Uterus (tissue), 4 donors: ENCODE measurements at places on chromosomes 4 and X.

DNA sequence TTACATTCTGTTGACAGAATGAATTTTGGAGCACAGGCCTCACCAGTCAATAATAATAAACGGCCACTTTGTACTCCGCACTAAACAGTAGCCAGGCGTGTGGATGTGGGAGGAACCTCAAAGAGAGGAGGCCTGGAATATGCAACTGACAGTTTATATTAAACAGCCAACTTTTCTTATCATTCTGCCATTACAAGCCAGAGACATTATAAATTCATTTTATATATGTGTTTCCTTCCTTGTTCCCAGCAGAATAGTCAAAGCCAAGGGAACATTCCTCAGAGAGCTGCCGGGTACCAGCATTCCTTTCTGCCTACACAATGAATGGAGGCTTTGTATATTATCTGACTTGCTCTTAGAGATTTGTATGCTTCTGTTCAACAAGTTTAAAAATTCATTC lies 436.5 kb upstream of the FTHL17 start:
- H3K27ac ChIP-seq: no peak overlapping the region
- no peak for DNase-seq

GRCh38 chr4:85092536-85092935 lies 126.0 kb upstream of the WDFY3 start:
- H3K36me3 ChIP-seq: no peaks in the 10 kb centered on the region
- no peak for DNase-seq
- no peaks in the 10 kb centered on the region for H3K27me3 ChIP-seq
- no peaks in the 10 kb centered on the region for H3K4me1 ChIP-seq

DNA sequence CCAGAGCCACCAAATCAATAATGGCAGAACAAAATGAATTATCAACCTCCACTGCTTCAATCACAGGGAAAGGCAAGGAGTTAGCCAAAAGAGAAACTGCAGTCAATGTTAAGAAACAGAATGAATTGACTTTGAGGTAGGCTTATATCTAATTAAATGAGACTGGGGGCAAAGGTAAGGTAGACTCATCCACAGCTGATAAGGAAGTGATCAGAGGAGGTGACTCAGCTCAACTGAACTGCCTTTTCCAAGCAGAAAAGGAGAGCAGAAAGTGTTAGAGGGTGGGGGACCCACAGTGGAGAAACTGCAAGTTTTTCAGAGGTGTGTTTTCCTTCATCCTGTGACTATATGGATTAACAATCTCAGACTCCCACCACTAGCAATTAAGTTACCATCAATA lies 345.8 kb upstream of the PPARGC1A start:
- no peak for DNase-seq
- H3K4me3 ChIP-seq: no peak overlapping the region
- no peaks in the 10 kb centered on the region for H3K36me3 ChIP-seq
- no peak overlapping the region for H3K27ac ChIP-seq
- H3K4me1 ChIP-seq: no peaks in the 10 kb centered on the region

DNA sequence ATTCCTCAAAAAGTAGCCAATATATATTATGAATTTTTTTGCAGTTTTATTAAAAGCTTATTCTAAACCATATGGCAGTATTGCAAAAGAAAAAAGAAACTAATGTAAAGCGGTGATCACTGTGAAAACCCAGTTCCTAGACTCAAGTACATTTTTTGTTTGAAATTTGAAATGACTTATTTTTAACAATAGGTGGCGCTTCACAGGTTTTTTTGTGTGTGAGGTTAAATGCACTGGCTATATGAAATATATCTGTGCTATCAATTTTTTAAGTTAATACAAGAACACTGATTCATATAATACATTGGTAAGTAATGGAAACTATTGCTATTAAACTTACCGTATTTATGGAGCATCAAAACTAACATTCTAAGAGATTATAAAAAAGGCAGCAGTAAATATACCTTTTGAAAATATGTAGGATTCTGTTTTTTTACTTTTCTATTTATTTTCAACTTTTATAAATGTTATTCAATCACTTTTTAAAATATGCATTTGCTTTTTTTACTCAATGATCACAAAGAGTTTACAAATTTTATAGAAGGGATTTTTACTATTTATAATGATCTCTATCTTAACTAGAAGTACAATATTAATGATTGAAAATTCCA lies 5.6 kb upstream of the SPRY1 start:
- H3K36me3 ChIP-seq: no peaks in the 10 kb centered on the region
- H3K4me3 ChIP-seq: no peak overlapping the region
- no peak overlapping the region for H3K27ac ChIP-seq
- H3K27me3 ChIP-seq: no peaks in the 10 kb centered on the region
- no peaks in the 10 kb centered on the region for H3K4me1 ChIP-seq

DNA sequence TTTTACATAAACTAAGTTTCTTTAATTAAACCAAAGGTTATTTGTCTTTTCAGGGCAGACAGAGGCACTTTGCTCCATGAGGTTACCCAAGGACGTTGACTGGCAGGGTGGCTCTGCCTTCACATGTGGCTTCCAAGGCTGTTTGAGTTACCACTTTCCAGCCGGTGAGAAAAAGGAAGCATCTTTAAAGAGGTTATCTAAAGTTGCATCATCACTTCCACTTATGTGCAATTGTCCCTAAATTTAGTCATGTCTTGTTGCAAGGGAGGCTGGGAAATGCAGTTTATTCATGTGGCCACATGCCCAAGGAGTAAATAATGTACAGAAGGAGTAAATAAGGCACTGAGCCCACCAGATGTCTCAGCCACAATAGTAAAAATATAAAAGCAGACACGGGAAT lies 29.0 kb upstream of the RAP1GDS1 start:
- no peak overlapping the region for H3K4me3 ChIP-seq
- H3K4me1 ChIP-seq: no peaks in the 10 kb centered on the region
- no peaks in the 10 kb centered on the region for H3K27me3 ChIP-seq
- H3K36me3 ChIP-seq: no peaks in the 10 kb centered on the region
- no peak overlapping the region for H3K27ac ChIP-seq

DNA sequence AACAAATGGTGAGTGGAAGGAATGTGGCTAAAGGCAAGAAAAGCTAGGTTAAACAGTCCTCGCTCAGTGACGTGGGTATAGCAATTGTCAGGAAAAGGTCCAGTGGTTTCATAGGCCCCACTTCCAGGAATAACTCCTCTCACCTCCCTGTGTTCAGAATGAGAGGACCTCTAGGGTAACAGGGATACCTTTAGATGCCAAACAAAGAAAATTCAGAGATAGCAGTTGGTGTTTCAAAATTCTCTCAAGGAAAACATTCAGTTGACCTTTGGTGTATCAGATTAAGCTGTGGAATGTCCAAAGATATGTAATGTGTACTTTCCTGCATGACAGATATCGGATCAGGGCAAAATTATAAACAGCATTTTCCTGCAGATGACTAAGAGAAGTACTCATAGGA lies 155.9 kb downstream of the ARHGAP6 start:
- no peak for DNase-seq
- H3K27ac ChIP-seq: no peak overlapping the region
- H3K27me3 ChIP-seq: no peaks in the 10 kb centered on the region
- H3K4me3 ChIP-seq: no peak overlapping the region
- H3K4me1 ChIP-seq: no peaks in the 10 kb centered on the region

DNA sequence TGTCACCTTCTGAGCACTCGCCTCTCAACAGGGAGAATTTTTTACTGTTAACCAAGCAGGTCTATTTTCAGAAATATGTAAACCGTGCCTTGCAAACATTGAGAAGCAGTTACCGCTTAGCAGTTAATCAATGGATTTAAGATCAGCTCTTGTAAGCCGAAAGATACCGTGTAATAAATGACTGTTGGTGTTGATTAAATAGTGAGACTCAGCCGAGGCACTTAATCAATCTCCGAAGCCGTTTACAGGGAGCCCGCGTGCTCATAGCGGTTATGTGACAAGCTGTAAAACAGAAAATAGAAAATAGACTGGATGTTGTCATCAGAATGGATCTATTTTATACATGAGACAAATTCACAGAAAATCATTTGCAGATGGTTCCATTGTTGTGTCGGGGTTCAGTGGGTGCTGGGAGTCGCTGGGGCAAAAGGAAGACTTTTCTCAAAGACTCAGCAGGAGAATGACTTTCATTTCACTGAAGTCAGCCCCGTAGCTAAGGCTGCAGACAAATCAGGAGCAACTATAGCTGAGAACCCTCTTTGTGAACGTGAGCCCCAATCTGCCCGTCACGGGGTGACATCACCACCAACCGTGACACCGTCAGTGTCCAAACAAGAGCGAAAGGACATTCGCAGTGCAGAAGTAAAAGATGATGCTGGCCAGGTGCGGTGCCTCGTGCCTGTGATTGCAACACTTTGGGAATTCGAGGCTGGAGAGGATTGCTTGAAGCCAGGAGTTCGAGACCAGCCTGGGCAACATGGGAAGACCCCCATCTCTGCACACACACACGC lies 275.3 kb downstream of the CRLF2 start:
- no peak overlapping the region for H3K4me3 ChIP-seq
- H3K36me3 ChIP-seq: no peaks in the 10 kb centered on the region
- no peak overlapping the region for H3K27ac ChIP-seq

- H3K27me3 ChIP-seq: no peaks in the 10 kb centered on the region
- H3K4me3 ChIP-seq: no peak overlapping the region
- H3K36me3 ChIP-seq: no peaks in the 10 kb centered on the region
- H3K4me1 ChIP-seq: no peaks in the 10 kb centered on the region
- no peak overlapping the region for H3K27ac ChIP-seq
- DNase-seq: no peak
Measured at GRCh38 chr4:177759729-177760128, 317.5 kb upstream of the AGA start.

GRCh38 chr4:157502656-157503055 lies 282.1 kb downstream of the GRIA2 start:
- no peak for DNase-seq
- no peaks in the 10 kb centered on the region for H3K27me3 ChIP-seq
- no peak overlapping the region for H3K4me3 ChIP-seq
- H3K4me1 ChIP-seq: no peaks in the 10 kb centered on the region
- H3K27ac ChIP-seq: no peak overlapping the region

- H3K27me3 ChIP-seq: no peaks in the 10 kb centered on the region
- no peak for DNase-seq
- H3K27ac ChIP-seq: peak overlapping the region; percentile 38
- no peaks in the 10 kb centered on the region for H3K36me3 ChIP-seq
- H3K4me1 ChIP-seq: no peaks in the 10 kb centered on the region
Measured at GRCh38 chr4:113276464-113277170, 227.2 kb downstream of the ANK2 start.

GRCh38 chr4:77145842-77146185 lies 11.2 kb upstream of the CCNG2 start:
- no peaks in the 10 kb centered on the region for H3K36me3 ChIP-seq
- H3K27me3 ChIP-seq: no peaks in the 10 kb centered on the region
- peak overlapping the region; percentile 63 for H3K27ac ChIP-seq
- H3K4me3 ChIP-seq: no peak overlapping the region
- DNase-seq: no peak

DNA sequence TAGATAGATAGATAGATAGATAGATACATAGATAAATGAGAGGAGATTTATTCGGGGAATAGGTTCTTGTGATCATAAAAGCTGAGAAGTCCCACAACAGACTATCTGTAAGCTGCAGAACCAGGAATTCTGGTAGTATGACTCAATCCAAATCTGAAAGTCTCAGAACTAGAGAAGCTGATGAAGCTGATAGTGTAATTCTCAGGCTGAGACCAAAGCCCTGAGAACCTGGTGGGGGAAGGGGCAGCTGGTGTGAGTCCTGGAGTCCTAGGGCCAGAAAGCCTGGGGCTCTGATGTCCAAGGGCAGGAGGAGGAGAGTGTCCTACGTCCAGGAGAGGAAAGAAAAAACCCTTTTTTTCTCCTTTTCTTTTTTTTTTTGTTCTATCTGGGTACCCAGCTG lies 8.0 kb upstream of the BANK1 start:
- no peak overlapping the region for H3K4me3 ChIP-seq
- H3K4me1 ChIP-seq: no peaks in the 10 kb centered on the region
- DNase-seq: no peak
- H3K27me3 ChIP-seq: no peaks in the 10 kb centered on the region
- no peak overlapping the region for H3K27ac ChIP-seq

GRCh38 chr4:110049951-110050925 lies 137.6 kb downstream of the EGF start:
- no peaks in the 10 kb centered on the region for H3K36me3 ChIP-seq
- no peaks in the 10 kb centered on the region for H3K27me3 ChIP-seq
- H3K4me3 ChIP-seq: no peak overlapping the region
- DNase-seq: peak; percentile 42

DNA sequence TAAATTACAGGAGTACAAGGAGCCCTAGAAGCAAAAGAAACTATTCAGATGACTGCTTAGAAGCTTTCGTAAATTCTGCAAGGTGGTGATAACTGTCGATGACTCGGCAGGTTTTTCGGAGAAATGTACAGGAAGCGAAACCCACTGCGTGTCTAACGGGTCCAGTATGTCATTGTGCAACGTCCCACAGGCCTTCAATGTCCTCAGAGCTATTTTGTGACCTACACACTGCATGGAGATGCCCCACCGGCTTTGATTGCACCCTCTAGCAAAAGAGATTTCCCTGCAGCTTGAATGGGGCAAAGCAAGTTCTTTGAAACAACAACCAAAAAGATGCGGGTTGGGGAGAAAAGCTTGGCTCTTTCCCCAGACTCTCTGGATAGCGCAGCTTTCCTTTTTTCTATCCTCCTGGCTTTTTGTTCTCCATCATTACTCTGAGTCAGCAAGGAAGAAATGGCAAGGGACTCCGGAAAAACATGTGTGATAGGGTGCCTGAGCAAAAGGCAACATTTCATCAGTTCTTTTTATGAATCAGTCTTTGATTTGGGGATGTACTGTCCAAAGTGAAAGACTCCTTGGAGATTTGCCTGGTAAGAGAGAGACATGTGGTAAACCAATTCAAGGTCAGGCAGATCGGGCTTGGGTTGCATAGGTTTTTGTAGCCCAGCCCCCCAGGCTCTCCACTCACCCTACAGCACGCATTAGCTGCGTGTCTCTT lies 112.0 kb upstream of the TBL1X start:
- H3K4me1 ChIP-seq: no peaks in the 10 kb centered on the region
- H3K27ac ChIP-seq: peak overlapping the region; percentile 13
- H3K4me3 ChIP-seq: no peak overlapping the region
- no peaks in the 10 kb centered on the region for H3K27me3 ChIP-seq
- H3K36me3 ChIP-seq: no peaks in the 10 kb centered on the region

DNA sequence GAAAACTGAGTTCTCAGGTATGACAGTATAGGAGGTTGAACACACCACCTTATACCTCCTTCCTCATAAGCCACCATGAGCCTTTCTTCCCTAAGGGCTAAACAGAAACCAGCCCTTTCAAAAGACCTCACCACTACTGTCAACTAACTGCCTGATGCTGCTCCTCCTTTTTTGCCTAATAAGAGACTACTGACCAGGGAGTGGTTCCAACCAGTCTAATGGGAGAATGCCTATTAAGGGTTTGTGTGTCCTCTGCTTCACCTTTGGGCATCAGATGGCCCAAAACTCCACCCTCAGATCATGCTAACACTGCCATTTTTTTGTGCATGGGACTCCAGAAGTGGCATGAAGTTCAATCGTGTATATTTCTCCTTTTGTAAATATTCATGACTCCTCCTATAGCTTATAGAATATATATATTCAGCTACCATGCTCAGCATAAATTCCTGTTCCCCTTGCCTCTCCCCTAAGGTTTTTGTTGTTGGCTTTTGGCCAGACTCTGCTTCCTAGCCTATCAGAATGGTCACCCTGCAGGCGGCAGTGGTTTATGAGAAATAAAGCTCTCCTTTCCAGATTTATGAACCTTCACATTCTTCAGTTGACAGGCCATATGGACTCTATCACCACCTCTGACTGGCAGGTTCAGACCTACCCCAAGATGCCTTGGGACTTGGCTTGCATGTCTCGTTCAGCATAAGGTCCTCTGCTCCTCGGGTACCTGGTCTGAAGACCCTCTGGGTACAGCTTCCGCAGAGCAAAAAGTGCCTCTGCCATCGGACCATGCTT lies 28.2 kb downstream of the FGFBP1 start:
- no peak for DNase-seq
- no peak overlapping the region for H3K4me3 ChIP-seq
- H3K36me3 ChIP-seq: no peaks in the 10 kb centered on the region
- H3K27me3 ChIP-seq: no peaks in the 10 kb centered on the region
- H3K27ac ChIP-seq: no peak overlapping the region
- no peaks in the 10 kb centered on the region for H3K4me1 ChIP-seq
